H1 (cell line): ENCODE measurements at places on chromosomes 3 and 15. TPM values are rescaled to one million over a fixed set of nuclear protein-coding genes. Genes with fewer than 3 reads are reported as not detected.

DNA sequence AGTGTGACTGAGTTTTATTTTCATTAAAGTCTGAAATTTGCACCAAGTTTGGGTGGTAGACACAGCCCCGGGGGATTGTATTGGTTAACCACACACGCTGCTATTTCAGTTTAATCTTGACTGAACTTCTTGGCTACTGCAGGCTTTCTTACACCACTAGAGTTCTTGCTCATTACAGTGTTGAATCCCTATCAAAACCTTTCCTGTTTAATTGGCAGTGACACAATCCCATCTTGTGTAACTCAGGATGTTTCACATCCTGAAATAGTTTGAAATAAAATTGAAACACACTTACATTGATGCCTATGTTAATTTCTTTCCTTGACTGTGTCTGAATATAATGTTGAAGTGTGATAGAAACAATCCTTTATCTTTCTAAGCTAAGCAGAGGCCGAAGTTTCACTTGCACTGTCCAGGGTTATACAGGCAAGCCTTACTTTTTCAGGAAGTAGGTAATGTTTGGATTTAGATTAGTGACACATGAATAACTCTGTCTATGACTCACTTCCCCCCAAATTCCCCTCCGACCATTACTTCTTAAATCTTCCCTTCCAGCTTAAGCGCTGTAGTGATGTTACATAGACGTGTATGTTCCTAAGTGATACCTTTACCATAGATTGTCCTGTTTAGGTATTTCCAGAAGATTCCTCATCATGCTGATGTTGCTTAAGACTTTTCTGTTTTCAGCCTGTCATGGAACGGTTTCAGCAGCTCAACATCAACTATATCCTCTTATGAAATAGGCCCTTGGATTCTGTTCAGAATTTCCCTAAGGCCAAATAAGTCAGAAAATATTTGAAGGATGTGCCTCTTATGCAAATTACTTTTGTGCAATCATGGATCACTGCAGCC, 16.8 kb downstream of the ATG7 start:
- DNase-seq, result no peak

DNA sequence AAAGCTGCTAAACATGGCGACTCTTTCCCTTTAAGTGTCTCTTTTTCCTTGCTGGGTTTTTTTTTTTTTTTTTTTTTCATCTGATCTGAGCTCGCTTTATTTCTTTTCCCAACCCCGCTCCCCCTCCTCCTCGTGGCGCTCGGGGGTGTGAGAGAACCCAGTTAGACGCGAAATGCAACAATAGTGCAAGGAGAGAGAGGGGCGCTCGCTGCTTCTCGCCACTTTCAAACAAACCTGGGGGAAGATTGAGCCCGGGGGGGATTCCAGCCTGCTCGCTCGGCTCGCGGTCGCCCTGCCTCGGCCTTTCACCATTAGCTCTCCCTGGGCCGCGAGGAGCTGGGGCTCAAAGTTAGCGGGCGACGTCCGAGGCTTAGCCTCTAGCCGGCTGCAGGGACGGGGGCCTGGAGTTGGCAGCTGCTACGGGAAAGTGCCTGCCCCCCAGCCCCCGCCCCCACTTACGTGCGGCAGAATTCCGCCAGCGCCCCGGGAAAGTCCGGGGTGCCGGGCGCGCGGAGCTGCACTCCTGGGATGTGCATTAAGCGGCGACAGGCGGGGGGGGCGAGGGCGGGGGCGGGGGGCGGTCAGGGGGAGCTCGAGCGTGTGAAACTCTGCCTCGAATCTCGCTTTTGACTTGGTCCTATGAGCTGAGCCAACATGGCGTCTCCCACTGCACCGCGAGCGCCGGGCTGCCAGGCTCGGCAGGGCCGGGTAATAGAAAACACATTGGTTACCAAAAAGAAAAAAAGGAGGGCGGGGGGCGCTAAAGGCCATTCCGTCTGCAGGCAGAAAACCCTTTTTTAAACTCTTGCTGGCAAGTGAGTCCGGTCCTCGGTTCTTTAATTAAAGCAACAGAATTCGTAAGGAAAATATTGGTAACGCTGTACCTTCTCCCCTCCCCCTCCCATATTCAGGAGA, 10.4 kb downstream of the NR2F2 start:
- peak; percentile 82 for DNase-seq

DNA sequence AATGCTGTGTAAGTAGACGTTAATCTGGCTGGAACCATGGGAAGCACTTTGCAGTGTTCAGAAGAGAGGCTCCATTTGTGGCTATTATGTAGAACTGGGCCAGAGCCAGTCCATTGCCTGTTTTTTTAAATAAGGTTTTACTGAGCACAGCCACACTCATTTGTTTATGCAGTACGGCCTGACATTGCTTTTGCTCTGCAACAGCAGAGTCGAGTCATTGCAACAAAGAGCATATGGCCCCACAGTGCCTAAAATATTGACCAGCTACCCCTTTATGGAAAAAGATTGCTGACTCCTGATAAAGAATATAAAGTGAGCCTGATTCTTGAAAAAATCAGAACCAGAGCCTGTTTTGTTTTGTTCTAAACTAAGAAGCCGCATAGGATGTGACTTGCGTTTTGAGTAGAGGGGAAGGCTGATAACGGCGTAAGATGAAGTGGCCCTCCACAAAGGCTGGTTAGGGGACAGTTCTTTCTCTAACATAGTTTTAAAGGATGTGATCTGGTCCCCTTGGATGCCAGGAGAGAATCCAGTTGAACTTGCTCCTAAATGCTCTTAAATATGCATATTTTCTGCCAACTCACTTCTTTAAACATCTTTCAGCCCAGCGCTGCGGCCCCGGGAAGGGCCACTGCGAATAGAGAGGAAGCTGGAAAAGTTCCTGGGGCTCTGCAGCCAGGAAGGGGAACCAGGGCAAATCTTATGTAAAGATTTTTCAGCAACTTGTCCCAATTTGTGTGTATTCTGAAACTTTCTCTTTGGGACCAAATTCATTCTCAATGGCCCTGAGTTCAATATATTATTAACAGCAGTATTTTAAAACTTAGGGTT, 64.5 kb downstream of the GLDN start:
- no peak for DNase-seq

- DNase-seq, result no peak
These were observed 22.2 kb downstream of the ALDH1A2 start for GRCh38 chr15:58043192-58043903.

- DNase-seq, result no peak
These were observed 73.0 kb downstream of the FILIP1L start for GRCh38 chr3:100041328-100041749.

GRCh38 chr3:160140756-160141155, 84.5 kb upstream of the C3orf80 start:
- DNase-seq, result no peak

DNA sequence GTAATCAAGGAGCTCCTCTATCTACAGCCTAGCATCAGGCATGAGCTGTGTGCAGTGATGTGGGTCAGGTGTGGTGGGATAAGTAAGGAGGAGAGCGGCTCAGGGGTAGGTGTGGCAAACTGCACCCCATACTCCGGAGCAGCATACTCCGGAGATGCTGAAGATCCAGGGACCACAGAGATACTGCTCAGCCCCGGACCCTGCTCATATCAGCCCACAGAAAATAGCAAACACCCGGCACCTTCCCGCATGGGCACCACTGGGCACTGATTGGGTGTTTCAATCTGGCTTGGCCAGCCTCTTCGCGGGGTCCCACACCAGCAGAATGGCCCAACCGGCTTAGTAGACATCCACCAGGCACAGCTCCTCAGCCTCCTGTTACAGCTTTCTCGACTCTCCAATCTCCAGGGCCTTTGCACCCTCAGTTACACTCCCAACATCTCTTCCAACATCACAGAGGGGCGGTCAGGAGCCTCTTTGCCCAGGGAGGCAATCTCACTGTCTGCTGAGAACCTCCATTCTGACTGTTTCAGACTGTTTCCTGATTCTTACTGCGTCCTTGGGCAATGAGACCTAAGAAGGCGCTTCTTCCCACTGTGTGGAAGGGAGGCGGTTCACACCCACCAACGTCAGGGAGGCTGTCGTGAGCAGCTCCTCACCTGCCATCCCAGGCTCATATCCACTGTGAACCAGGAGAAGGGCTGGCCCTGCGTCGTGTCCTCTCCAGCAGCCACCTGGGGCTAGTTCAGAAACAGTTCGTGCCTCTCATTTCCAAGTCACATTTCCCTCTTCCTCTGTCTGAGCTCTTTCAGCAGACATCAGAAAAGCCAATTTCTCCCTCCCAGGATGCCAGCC, 59.8 kb downstream of the CAPN7 start:
- no peak for DNase-seq

GRCh38 chr3:182755308-182755707, 38.0 kb upstream of the ATP11B start:
- no peak for DNase-seq

- DNase-seq, result no peak
These were observed 21.1 kb downstream of the NRROS start for GRCh38 chr3:196660381-196661166.

DNA sequence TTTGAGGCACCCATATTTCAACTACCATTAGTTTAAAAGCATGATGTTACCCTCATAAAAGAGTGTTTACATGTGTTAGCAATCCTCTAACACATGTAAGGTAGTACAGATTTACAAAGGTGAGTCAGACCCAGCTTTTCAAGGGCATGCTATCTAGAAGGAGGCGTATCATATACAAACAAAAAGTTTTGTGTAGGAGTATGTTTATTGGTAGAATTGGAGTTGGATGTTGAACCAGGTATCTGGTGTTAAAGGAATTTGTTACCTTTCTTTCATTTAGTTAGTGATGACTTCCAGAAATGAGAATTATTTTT, 2.4 kb downstream of the HACD3 start:
- DNase-seq, result no peak

GRCh38 chr15:57376696-57377477, 582 bp downstream of the CGNL1 start:
- no peak for DNase-seq

GRCh38 chr3:110485389-110485788, 586.2 kb upstream of the NECTIN3 start:
- no peak for DNase-seq

- DNase-seq, result no peak
These were observed 273.7 kb upstream of the UMPS start for GRCh38 chr3:124456506-124456905.

- no peak for DNase-seq
These were observed 3.8 kb upstream of the CHRNA5 start for GRCh38 chr15:78561490-78561889.

GRCh38 chr15:52576692-52577091, 7.9 kb upstream of the ARPP19 start:
- no peak for DNase-seq

- DNase-seq, result no peak
These were observed 143.7 kb downstream of the MYLK start for GRCh38 chr3:123740391-123740822.

GRCh38 chr3:126512026-126512425, 5.5 kb downstream of the UROC1 start:
- DNase-seq, result no peak

GRCh38 chr3:9683426-9683825, 20.2 kb upstream of the CPNE9 start:
- DNase-seq, result no peak

DNA sequence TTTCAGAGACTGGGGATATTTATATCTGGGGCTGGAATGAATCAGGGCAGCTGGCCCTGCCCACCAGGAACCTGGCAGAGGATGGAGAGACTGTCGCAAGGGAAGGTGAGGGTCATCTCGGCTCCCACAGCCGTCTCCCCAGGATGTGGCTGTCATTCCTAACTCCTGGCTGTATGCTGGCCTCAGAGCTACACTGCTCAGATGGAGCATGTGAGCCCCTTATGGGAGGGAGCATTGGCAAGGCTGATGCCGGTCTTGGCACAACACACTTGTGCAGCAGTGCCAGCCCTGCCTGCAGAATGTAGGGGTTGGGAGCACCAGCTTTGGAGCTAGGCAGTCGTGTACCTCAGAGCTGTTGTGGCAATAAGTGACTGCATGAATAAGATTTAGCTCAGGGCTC, 5.2 kb downstream of the RCCD1 start:
- no peak for DNase-seq

- DNase-seq, result no peak
These were observed 43.8 kb upstream of the SLC6A6 start for GRCh38 chr3:14358426-14359211.

DNA sequence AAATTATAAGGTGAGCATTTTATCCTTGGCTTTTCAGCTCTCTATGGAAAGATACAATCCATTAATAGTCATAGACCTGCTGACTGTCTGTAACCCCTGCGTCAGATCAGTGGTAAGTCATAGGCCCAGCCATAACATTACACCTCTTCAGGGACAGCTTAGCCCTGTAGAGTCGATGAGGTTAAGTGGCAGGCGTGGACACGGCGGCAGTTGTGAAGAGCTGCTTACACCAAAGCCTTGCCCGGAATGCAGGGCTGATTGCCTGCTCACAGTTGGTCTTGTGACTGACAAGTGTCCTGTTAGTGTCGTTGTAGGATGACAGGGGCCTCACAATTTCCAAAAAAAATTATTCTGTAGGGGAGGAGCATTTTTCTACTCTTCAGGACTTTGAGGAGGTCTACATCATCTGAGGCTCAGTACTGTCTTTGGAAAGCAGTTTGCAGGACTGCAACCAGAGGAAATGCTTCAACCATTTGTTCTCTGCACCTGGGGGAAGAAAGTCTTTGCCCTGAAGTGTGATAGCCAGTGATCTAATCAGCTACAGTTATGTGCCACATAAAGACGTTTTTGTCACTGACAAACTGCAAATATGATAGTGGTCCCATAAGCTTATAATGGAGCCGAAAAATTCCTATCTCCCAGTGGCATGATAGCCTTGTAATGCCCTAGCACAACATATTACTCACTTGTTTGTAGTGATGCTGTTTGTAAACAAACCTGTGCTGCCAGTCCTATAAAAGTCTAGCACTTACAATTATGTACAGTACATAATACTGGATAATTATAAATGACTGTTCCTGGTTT, 14.9 kb upstream of the SELENOT start:
- DNase-seq, result no peak

GRCh38 chr3:146148468-146148931, 12.5 kb downstream of the PLOD2 start:
- DNase-seq, result no peak

DNA sequence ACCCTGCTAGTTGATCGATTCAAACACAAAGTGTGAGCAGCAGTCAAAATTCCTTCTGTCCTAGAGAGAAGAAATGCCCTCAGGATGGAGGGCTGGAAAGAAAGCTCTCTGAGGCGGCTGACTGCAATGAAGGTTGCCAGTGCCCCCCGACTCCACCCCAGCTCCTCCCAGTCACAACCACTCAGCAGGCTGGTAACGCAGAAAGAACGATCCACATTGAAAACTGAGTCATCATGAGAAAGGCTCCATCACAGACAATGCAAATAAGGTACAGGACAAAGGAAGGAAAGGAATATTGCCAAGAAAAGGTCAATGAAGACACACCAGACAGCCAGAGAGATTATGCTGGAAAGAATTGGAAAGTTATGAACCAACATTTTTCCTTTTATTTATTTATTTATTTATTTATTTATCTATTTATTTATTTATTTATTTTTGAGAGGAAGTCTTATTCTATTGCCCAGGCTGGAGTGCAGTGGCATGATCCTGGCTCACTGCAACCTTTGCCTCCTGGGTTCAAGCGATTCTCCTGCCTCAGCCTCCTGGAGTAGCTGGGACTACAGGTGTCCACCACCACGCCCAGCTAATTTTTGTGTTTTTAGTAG, 17.4 kb upstream of the VGLL4 start:
- DNase-seq, result no peak

HDC gene
- total RNA-seq, result 0.22 TPM in 1 of 2 replicates, not detected in the other

BMF gene
- 24.2 and 30.9 TPM in 2 replicates for total RNA-seq

SLC12A1 gene
- 1.0 TPM in 2 replicates for total RNA-seq

PYGO1 gene
- total RNA-seq, result 1.1 and 1.3 TPM in 2 replicates

C2CD4B gene
- 0.40 and 0.73 TPM in 2 replicates for total RNA-seq

MON1A gene
- total RNA-seq, result 9.8 and 10.3 TPM in 2 replicates

ACAA1 gene
- 31.9 and 34.8 TPM in 2 replicates for total RNA-seq

INSYN1 gene
- total RNA-seq, result 10.2 and 13.1 TPM in 2 replicates

KCNAB1 gene
- 2.3 and 2.4 TPM in 2 replicates for total RNA-seq

ITIH4 gene
- 0.78 and 3.7 TPM in 2 replicates for total RNA-seq

STAB1 gene
- total RNA-seq, result 1.8 and 1.9 TPM in 2 replicates

GPR156 gene
- total RNA-seq, result 1.8 and 2.1 TPM in 2 replicates

CASR gene
- total RNA-seq, result 0.25 and 0.58 TPM in 2 replicates
